ENCODE measurements at places on chromosomes 1 and 21.

GRCh38 chr1:2945821-2946231 is 75.4 kb upstream of the ACTRT2 start:
- no peak for DNase-seq

- no peak for DNase-seq
Observed at GRCh38 chr1:26961826-26962225, 1.6 kb upstream of the KDF1 start.

DNA sequence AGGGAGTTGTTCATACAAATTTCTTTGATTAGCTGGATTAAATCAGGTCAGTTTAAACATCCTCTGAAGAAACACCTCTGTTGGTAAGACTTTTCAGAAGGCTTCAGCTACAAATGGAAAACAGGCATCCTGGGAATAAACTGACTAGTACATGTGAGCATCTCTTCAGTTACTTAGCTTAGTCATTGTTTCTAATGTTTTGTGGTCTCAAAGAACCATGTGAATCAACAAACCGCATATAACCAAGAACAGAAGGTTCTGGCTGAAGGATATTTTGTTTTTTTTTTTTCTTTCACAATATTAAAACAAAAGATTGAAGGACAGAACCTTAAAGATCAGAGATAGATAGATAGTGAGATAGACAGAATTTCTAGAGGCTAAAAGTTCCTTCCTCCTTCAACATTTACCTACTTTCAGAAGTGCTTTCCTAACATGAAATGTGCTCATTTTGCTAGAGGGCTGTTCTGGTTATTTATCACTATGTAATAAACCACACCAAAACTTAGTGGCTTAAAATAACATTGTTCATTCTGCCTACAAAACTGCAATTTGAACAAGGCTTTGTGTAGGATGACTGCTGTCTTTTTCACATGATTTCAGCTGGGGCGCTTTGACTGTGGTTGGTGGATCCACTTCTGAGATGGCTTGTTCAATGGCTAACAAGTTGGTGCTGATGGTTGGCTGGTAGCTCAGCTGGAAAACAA is 119.8 kb upstream of the PTGFR start:
- no peak for DNase-seq

GRCh38 chr1:109769330-109770078 is 5.8 kb upstream of the EPS8L3 start:
- peak; percentile 16 for DNase-seq

- no peak for DNase-seq
Observed at GRCh38 chr1:115746021-115746690, 22.4 kb downstream of the CASQ2 start.

GRCh38 chr1:247493106-247493505 is 35.2 kb upstream of the OR2B11 start:
- DNase-seq = no peak

GRCh38 chr1:209095627-209096595 is 487.6 kb upstream of the CAMK1G start:
- DNase-seq = no peak

DNA sequence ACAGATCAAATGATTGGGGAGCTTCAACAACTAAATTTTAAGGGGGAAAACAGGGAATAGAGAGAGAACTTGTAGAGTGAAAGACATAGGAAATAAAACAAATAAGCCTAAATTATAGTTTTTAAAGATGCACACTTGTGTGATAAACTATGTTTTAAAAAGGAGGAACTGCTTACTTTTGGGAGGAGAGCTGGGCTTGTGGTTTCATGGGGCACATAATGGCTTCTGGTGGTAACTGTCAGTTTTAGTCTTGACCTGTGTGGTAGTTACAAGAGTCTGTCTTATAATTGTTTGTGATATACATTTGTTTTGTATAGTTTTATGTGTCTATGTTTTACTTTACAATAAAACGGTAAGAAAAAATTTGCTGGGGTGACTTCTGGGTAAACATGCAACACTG is 165.3 kb downstream of the COL24A1 start:
- DNase-seq = no peak

GRCh38 chr1:246001837-246002230 is 505.2 kb downstream of the SMYD3 start:
- no peak for DNase-seq

DNA sequence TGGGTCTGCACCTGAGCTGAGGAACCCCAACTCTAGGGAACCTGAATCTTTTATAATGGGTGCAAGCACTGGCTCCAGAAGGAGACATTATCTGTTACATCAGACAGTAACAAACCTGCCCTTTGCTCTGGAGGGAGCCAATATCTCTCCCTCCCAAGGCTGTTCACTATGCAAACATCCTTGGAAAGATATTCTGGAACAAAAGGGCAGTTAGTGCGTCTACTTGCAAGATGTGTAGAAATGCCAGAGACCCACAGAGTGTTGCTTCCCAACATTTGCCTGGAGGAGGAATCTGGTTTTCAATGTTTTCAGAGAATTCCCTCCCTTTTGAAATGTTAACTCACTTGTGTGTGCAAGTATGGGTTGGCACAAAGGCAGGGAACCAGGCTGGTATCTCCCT is 31.9 kb downstream of the UMODL1 start:
- no peak for DNase-seq

DNA sequence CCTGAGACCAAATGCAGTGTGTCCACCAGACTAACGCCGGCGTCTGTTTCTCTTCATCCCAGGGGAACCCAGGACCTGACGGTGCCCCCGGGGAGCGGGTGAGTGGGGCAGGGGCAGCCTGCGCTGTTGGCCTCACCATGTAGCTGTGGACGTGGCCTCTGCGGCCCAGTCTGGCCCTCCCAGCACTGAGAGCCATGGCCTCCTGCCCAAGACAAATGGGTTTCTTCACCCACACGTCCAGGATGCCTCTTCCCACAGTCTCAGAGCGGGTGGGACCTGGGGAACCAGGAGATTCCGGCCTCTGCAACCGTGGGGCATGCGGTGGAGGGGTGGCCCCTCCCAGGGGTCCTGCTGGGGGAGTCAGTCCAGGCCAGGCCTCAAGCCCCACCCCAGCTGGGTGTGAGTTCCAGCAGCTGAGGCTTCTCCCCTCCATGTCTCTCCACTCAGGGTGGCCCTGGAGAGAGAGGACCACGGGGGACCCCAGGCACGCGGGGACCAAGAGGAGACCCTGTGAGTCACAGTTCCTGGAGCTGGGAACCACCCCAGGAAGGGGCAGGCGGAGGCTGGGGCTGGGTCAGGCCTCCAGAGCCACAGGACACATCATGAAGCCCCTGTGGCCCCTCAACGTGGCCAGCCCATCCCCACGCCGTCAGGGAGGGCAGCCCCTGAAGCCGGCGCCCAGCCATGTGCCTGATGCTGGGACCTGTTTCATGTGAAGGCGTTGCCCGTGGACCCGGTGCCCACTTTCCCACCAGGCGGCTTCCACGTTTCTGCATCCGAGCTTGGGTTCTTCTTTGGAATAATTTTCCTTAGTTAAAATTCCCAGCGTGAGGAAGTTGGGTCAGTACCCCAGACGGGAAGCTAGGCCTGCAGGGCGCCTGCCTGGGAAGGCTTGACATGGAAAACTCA is 11.0 kb downstream of the COL6A1 start:
- DNase-seq = peak; percentile 15

DNA sequence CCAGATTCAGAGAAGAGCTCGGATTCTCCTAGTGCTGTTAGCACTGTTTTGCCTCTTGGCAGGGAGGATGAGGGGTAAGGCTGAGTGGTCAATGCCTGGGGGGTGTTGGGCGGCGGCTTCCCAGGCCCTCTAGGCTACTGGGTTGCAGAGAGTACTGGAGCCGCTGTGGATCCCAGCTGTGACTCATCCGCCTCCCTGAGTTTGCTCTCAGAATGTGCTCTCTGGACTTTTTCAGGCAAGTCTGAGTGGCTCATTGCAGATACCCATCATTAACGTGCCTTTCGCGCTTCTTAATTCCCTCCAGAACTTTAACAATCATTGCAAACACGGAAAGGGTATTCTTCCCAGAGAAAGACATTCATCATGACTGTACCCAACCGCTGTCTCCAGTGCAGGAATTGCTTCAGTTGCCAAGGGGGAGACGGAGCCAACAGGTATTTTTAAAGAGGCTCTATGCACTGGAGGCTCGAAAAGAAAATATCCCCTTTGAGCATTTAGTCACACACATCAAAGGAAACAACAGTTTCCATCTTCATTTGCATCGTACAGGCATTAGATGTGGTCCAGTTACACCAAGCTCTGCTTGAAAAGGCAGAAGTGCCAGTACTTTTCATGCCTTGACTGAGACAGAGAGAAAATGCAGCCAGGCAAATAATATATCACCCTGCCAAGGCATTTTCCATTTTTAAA is 14.4 kb upstream of the CAMTA1 start:
- DNase-seq = no peak

- DNase-seq = no peak
Observed at GRCh38 chr21:25961042-25961441, 209.5 kb downstream of the APP start.

DNA sequence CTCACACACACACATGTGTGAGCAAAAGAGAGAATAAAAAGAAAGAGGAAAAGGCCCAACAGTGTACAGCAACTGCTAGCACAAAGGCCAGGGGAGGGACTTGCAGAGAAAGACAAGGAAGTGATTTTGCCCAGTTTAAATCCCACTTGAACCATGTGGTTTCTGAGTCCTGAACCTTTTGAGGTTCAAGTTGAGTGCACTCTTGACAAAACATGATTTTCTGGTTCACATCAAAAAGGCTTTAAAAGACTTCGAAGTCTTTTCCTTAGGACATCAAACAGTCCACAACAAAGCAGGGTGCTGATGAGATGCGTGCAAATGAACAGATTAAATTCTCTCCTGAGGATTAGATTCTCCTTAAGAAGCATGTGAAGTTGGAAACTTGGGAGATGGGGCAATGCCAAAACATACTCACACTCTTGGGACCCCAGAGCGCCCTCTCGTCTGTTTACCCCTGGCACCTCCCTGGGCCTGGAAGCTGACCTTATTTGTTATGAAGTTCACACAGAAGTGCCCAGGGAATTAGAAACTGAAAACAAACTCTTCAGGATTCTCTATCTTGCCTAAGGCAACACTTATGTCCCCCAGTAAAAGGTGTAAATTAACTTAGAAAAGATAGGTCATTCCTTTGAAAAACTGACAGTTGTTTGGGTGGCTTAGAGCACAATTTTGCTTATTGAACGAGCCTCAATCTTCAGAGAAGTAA is 31.5 kb downstream of the RNF220 start:
- no peak for DNase-seq

DNA sequence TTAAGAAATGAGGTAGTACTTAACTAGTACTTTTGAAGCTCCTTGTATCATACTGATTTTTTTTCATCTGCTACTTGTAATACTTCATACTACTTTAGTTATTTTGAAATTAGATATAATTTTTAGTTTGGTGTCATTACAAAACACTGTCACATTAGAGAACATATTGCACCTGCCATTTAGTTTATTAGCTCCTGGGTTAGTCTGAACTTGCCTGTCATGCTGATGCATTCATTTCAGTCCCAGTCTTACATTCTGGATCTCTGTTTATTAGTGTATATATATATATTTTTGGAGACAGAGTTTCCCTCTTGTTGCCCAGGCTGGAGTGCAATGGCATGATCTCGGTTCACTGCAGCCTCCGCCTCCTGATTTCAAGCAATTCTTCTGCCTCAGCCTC is 50.3 kb downstream of the DYRK1A start:
- no peak for DNase-seq

GRCh38 chr1:24644100-24644384 is 940 bp downstream of the SRRM1 start:
- DNase-seq = no peak

- DNase-seq = no peak
Observed at GRCh38 chr1:9317591-9318417, 25.1 kb downstream of the SPSB1 start.

DNA sequence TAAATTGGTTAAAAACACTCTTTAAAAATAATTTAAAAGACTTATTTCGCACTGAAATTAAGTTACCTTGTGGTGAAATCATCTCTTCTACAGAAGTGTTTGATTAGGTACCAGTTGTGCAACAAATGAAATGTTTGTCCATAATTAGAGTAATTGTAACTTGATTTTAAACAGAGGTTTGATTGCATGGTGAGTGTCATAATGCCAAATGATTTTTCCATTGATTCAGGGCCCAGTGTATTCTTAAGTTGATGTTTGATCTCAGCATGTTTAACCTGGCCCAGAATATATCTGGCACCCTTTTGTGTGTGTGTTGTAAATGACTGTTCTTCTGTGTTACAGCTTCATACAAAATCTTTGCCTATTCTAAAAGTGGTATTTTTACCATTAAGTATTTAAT is 28.5 kb downstream of the LRRC8B start:
- no peak for DNase-seq

- DNase-seq = no peak
Observed at GRCh38 chr1:234918181-234918841, 210.3 kb downstream of the TOMM20 start.

DNA sequence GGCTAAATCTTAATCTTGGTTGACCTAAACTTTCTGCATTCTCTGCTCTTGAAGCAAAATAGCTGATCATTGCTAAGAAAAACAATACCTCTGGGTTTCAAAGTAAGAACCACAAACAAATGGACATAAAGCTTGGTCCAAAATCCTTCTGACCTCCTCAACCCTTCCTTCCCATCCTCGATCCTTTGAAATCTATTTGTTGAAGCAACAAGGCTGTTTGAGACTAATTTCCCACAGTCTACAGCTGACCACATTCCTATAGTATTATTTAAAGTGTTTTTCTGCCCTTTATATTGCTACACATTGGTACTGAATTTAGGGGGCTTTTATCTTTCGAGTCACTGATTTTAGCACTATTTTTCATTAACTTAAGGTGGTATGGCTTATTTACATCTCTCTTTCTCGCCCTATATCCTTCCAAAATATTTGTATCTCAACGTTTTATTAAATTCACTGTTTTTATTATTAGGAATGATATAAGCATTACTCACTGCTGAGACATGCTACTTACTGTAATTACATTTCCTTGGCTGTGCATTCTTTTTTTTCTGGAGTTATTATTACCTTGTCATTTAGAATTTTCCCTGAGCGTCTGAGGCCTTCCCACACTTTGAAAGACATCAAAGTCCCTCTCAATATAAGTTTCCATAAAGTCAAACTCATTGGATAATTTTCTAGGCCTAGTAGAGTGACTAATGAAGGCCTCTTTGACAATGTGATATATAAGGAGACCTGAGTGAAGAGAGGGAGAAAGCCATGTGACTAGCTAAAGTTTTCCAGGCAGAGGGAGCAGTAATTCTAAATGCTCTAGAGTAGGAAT is 73.9 kb downstream of the RAB3GAP2 start:
- DNase-seq = no peak

DNA sequence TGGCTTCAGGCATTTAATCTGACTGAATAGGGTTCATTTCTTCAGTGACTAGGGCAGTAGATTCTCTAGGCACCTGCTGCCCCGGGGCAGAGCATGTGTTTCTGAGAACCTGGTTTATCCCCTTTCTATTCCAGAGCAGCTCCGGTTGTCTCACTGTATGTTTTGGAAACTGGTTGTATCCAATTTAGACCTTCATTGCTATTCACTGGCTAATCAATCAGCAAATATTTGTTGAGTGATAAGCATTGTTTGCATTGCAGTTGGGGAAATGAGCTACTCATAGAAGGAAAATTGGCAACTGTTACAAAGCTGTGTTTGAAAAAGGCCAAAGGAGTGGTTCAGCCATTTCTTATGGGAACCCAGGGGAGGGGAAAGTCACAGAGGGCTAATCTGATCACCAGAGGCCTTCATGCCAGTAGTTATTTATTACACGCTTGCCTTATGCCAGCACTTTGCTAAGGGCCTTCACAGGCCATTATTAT is 2.9 kb downstream of the QSOX1 start:
- DNase-seq = no peak
